ENCODE measurements at places on chromosomes 7 and 10.

DNA sequence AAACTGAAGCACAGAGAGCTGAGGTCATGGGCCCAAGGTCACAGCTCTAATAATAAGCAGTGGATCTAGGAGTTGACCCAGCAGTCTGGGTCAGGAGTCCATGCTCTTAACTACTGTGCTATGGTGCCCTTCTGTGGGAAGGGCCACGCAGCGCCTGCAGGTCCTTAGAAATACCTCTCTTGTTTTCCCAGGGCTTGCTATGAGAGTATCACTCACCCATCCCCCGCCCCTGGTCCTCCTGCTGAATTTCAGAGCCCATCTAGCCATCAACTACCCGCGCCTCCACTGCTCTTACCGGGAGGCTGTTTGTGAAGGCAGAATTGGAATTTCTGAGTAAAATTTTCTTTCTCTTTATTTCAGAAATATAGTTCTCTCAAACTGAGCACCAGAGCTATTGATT, 27.3 kb upstream of the CRHR2 start:
- DNase-seq = no peak

DNA sequence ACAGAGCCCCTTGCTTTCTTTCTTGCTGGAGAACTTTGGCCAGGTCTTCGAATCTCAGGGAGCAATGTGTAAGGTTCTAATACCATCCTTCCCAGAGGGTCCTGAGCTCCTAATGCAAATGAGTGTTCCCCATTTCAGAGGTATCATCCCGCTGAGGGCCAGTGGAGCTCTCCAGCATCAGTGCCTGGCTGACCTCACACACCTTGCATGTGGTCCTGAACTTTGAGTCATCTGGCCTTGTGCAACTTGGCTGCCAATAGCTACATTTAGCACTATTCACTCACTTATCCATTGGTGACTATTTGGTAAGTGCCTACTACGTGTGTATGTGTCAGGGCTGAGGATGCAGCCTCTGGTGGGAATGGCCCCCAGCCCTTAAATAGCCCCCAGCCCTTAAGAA, 48.4 kb upstream of the HABP2 start:
- no peak for DNase-seq

- DNase-seq = no peak
Observed at GRCh38 chr7:24334012-24334411, 50.0 kb downstream of the NPY start.

GRCh38 chr10:120765226-120765803, 85.8 kb upstream of the WDR11 start:
- no peak for DNase-seq
